ENCODE measurements at places on chromosomes 13 and 19.
A peak's percentile ranks its signal among the peaks of the same experiment; 100 is the strongest.

GRCh38 chr13:100689191-100689590, 14.6 kb upstream of the TMTC4 start:
- peaks cover 11% of the 10 kb centered on the region for H3K27me3 ChIP-seq
- H3K4me1 ChIP-seq, result no peaks in the 10 kb centered on the region
- no peak for DNase-seq
- no peak overlapping the region for H3K4me3 ChIP-seq
- no peak overlapping the region for H3K27ac ChIP-seq

GRCh38 chr13:108305655-108306054, 36.1 kb downstream of the TNFSF13B start:
- peaks cover 5% of the 10 kb centered on the region for H3K4me1 ChIP-seq
- peaks cover 6% of the 10 kb centered on the region for H3K36me3 ChIP-seq
- H3K4me3 ChIP-seq, result no peak overlapping the region
- H3K27ac ChIP-seq, result no peak overlapping the region

GRCh38 chr13:109762791-109763190, 23.6 kb downstream of the IRS2 start:
- peaks cover 1% of the 10 kb centered on the region for H3K36me3 ChIP-seq
- no peaks in the 10 kb centered on the region for H3K27me3 ChIP-seq
- peaks cover 36% of the 10 kb centered on the region for H3K4me1 ChIP-seq
- H3K27ac ChIP-seq, result no peak overlapping the region
- DNase-seq, result no peak

DNA sequence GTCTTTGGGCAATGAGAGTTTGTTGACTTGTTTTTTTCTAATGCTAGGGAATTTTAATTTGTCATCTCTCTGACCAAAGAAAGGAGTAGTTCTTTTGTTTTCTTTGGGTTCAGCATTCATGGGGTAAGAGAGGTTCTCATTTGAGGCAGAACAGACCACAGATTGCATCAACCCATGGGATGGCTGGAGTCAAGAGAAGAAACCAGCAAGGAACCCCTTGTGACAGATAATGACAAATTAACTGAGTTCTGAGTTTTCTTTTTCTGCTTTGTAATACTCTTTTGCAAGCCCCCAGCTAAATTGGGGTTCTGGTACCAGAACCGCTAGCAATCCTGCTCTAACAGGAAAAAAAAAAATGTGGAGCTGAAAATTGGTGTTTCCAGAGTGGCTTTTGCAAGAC, 864.1 kb downstream of the DIAPH3 start:
- H3K36me3 ChIP-seq, result no peaks in the 10 kb centered on the region
- no peak overlapping the region for H3K27ac ChIP-seq
- H3K4me3 ChIP-seq, result no peak overlapping the region
- H3K4me1 ChIP-seq, result no peaks in the 10 kb centered on the region

DNA sequence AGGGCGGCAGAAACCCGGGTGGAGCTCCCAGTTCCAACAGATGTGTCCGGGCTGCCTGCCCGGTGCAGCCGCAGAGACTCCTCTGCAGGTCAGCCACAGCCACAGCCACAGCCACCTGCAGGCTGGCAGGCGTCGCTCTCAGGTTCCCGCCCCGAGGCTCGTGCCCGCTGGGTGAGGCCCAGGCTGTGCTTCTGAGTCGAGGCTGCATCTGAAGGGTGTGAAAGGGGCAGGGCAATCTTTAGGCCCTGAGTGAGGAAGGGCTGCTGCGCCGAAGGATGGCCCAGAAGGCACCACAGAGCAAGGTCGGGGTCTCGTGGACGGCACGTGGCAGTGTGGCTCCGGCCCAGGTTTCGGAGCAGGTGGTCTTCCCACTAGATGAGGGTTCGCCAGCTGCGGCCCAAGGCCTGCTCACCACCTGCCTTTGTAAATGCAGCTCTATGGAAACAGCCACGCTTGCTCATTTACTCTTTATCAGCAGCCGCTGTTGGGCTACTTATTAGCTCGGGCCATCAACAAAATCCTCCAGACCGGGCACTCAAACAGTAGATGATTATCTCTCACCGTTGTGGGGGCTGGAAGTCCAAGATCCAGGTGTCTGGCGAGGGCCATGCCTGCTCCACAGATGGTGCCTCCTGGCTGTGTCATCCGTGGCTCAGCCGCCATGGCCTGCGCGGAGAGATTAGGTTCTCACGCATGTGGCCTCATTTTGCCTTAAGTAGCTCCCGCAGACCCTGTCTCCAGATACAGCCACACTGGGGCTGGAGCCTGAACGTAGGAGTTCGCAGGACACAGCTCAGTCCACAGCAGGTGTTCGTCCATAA, 40.3 kb upstream of the TFDP1 start:
- no peaks in the 10 kb centered on the region for H3K27me3 ChIP-seq
- H3K4me1 ChIP-seq, result peaks cover 2% of the 10 kb centered on the region
- peaks cover 22% of the 10 kb centered on the region for H3K36me3 ChIP-seq

GRCh38 chr13:90868321-90868920, 479.1 kb upstream of the MIR17HG start:
- no peaks in the 10 kb centered on the region for H3K36me3 ChIP-seq
- DNase-seq, result peak; percentile 15
- H3K27ac ChIP-seq, result no peak overlapping the region

- H3K4me1 ChIP-seq, result no peaks in the 10 kb centered on the region
- no peak for DNase-seq
- no peaks in the 10 kb centered on the region for H3K27me3 ChIP-seq
- no peak overlapping the region for H3K27ac ChIP-seq
- no peak overlapping the region for H3K4me3 ChIP-seq
Measured at GRCh38 chr13:42219876-42220275, 52.1 kb upstream of the AKAP11 start.

- DNase-seq, result peak; percentile 31
- peak overlapping the region; percentile 67 for H3K27ac ChIP-seq
- H3K36me3 ChIP-seq, result peaks cover 64% of the 10 kb centered on the region
- no peak overlapping the region for H3K4me3 ChIP-seq
Measured at GRCh38 chr19:16208064-16208759, 10.5 kb downstream of the AP1M1 start.

DNA sequence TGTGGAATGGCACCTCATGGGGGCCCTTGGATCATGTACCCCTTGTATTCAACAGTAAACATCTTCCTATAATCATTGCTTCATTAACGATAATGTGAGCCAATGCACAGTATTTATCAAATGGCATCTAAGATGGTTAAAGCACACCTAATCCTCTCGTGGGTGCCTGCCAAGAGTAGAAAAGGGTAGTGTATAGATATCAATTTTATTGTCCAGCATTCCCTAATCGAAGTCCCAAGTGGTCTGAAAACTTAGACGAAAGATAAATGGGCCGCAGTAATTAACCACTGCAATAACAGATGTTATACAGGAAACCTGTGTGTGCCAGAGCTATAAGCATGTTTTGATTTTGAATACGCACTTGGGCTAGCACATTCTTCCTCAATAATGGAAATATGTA, 667 bp upstream of the MBNL2 start:
- H3K36me3 ChIP-seq, result no peaks in the 10 kb centered on the region
- no peak for DNase-seq
- no peaks in the 10 kb centered on the region for H3K27me3 ChIP-seq
- peak overlapping the region; percentile 95 for H3K27ac ChIP-seq
- H3K4me3 ChIP-seq, result peak overlapping the region; percentile 80

- peaks cover 5% of the 10 kb centered on the region for H3K27me3 ChIP-seq
- H3K36me3 ChIP-seq, result no peaks in the 10 kb centered on the region
- no peak within 1 kb of the TSS for H3K4me3 ChIP-seq
- H3K4me1 ChIP-seq, result no peaks in the 10 kb centered on the region
Measured at GRCh38 chr19:51751655-51752054, at the start of gene FPR1. Gene FPR1 (minus strand): TSS chr19:51751878. CDS start chr19:51746994, 4,884 bp downstream.

DNA sequence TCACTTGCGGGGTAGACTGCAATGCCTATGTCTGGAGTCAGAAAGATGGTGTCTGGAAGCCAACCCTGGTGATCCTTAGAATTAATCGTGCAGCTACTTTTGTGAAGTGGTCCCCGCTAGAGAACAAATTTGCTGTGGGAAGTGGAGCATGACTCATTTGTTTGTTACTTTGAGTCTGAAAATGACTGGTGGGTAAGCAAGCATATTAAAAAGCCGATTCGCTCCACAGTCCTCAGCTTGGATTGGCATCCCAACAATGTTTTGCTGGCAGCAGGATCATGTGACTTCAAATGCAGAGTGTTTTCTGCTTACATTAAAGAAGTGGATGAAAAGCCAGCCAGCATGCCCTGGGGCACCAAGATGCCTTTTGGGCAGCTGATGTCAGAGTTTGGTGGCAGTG, 9.5 kb upstream of the ERVV-1 start:
- no peak overlapping the region for H3K4me3 ChIP-seq
- peaks cover under 1% of the 10 kb centered on the region for H3K27me3 ChIP-seq
- H3K27ac ChIP-seq, result no peak overlapping the region
- DNase-seq, result no peak
- H3K36me3 ChIP-seq, result no peaks in the 10 kb centered on the region

GRCh38 chr13:23999424-23999823, 102.1 kb upstream of the C1QTNF9B start:
- H3K27me3 ChIP-seq, result no peaks in the 10 kb centered on the region
- no peak for DNase-seq
- no peak overlapping the region for H3K4me3 ChIP-seq
- H3K36me3 ChIP-seq, result no peaks in the 10 kb centered on the region
- H3K27ac ChIP-seq, result no peak overlapping the region

DNA sequence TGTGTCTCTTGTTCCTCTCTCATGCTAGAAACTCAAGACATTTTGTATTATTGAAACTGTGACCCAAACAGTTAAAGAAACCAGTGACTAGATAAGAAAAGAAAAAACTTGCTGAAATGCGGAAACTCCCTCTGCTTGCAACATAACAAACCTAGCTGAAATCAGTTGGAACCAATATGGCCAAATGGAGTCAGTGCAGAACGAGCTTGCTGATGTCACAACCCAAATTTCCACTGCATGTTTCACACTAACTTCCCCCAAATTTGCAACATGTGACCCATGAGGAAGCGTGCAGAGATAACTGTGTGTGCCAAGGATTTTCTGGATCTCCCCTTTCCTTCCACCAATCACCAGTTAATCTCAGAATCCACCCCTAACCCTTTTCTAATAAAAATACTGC, 208.0 kb downstream of the DLEU7 start:
- no peaks in the 10 kb centered on the region for H3K27me3 ChIP-seq
- H3K27ac ChIP-seq, result no peak overlapping the region
- peaks cover 2% of the 10 kb centered on the region for H3K4me1 ChIP-seq
- H3K4me3 ChIP-seq, result no peak overlapping the region
- H3K36me3 ChIP-seq, result no peaks in the 10 kb centered on the region

DNA sequence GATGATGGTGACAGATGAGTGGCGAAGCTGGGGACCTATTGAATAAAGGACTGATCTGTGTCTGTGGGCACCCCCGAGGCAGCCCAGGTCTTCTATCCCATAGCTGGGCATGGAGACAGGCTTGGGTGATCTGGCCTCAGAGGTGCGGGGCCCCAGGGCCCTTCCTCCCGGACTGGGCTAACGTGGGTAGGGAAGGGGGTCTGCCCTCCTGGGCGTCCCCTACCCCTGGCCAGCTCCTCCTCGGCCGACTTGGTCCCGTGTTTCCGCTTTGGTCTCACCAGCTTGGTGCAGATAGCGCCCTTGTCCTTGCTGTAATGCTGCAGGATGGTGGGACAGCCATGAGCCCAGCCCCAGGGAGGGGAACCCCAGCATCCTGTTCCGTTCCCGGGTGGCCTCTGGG, 3.3 kb downstream of the MATK start:
- peaks cover 28% of the 10 kb centered on the region for H3K36me3 ChIP-seq
- peaks cover 3% of the 10 kb centered on the region for H3K4me1 ChIP-seq
- H3K27me3 ChIP-seq, result no peaks in the 10 kb centered on the region
- H3K27ac ChIP-seq, result no peak overlapping the region
- DNase-seq, result no peak

DNA sequence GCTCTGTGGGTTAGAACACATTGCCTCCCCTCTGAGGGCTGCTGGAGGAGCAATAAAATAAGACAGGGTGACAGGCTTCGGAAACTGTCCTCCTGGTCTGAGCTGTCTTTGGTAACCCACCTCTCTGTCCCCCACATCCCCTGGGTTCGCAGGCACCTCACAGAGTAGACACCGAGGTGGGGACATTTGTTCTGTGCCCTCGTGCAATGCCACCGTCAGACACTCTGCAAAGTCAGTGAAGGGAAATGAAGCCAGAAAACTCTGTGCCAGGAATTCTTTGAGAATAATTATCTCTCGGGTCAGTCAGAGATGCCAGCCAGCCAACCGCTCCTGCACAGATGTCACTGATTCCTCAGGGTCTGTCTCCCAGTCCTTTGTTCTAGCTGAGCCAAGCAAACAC, 493.6 kb downstream of the FOXO1 start:
- no peak overlapping the region for H3K27ac ChIP-seq
- peaks cover 37% of the 10 kb centered on the region for H3K4me1 ChIP-seq
- H3K27me3 ChIP-seq, result no peaks in the 10 kb centered on the region
- H3K4me3 ChIP-seq, result no peak overlapping the region
- no peak for DNase-seq

- no peaks in the 10 kb centered on the region for H3K27me3 ChIP-seq
- H3K36me3 ChIP-seq, result no peaks in the 10 kb centered on the region
- H3K4me1 ChIP-seq, result no peaks in the 10 kb centered on the region
Measured at GRCh38 chr13:61592489-61592888, 176.8 kb upstream of the PCDH20 start.

DNA sequence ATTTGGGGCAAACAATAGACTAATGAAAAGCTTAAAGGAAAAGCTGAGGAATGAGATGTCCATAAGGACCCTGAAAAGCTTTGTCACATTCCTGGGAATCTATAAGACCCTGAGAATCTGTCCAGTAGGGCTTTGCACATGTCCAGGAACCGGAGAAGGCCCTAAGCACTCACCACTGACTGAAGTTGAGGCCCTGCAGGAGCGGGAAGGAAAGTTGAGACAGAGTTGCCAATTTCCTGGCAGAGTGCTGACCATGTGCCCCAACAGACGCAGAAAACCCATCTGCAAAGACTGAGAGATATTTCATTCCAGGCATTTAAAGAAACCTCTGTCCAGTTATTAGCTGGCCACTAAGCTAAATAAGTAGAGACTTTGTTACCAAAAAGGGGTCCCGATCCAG, 890.5 kb downstream of the UQCRFS1 start:
- H3K36me3 ChIP-seq, result no peaks in the 10 kb centered on the region
- DNase-seq, result no peak
- no peaks in the 10 kb centered on the region for H3K4me1 ChIP-seq
- no peak overlapping the region for H3K4me3 ChIP-seq

DNA sequence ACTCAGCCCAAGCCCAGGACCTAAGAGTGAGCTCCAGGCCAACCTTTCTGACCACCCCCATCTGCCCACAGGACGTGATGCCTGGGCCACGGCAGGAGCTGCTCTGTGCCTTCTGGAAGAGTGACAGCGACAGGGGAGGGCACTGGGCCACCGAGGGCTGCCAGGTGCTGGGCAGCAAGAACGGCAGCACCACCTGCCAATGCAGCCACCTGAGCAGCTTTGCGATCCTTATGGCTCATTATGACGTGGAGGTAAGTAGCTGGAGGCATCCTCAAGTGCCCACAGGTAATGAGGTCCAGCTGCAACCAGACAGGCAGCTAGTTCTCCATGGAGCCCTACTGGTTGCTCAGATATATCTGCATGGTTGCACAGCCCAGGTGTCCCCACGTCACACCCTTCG, 14.8 kb downstream of the DDX39A start:
- no peaks in the 10 kb centered on the region for H3K27me3 ChIP-seq
- peaks cover 74% of the 10 kb centered on the region for H3K36me3 ChIP-seq
- H3K4me1 ChIP-seq, result peaks cover 14% of the 10 kb centered on the region
- DNase-seq, result no peak
- H3K27ac ChIP-seq, result peak overlapping the region; percentile 24

GRCh38 chr13:28220166-28220565, 81.8 kb downstream of the PAN3 start:
- no peaks in the 10 kb centered on the region for H3K27me3 ChIP-seq
- H3K36me3 ChIP-seq, result peaks cover 9% of the 10 kb centered on the region
- no peak overlapping the region for H3K27ac ChIP-seq
- no peak for DNase-seq
